Stimulated activated naive B cell treated with anti-CD40 and anti-IgM and Interleukin-4, amounts not matched to agents 10 μg/mL and 1 μg/mL and 100 μg/mL, for 72 hours (primary cell): ENCODE measurements at places on chromosomes 6 and 20.
A peak's percentile ranks its signal among the peaks of the same experiment; 100 is the strongest.

DNA sequence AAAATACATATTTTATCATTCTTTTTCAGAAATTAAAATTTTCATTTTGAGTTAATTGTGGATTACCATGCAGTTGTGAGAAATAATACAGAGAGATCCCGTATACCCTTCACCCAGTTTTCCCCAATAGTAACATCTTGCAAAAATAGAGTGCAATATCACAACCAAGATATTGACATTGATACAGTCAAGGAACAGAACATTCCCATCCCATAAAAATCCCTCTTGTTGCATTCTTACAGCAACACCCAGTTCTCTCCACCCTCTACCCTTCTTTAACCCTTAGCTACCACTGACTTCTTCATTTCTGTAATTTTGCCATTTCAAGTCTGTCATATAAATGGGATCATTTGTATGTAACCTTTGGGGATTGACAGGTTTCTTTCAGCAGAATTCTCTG lies 6.9 kb upstream of the AKAP12 start:
- no peak overlapping the region for H3K4me3 ChIP-seq
- H3K4me1 ChIP-seq = peaks cover 33% of the 10 kb centered on the region
- no peak for DNase-seq
- peaks cover 8% of the 10 kb centered on the region for H3K27me3 ChIP-seq

DNA sequence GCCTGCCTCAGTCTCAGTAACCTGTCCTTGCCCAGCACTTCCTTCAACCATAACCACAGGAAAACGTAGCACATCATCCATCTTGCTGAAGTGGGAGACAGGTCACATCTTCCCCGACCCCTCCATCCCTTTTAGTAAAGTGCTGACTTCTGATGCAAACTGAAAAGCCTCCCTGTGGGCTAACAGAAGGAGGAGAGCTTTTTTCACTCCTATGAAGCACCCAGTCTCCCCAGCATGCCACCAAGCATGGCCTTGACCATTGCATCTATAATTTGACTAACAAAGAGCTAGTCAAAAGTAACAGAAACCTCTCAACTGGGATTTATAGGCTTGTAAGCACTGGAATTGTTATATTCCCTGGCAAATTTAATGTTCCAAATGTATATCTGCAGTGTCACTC lies 288.9 kb upstream of the IRAK1BP1 start:
- H3K4me1 ChIP-seq = no peaks in the 10 kb centered on the region
- DNase-seq = no peak
- H3K4me3 ChIP-seq = no peak overlapping the region
- H3K27me3 ChIP-seq = no peaks in the 10 kb centered on the region
- H3K36me3 ChIP-seq = no peaks in the 10 kb centered on the region
- H3K27ac ChIP-seq = no peak overlapping the region

GRCh38 chr20:59632541-59633113 lies 28.3 kb downstream of the PHACTR3 start:
- H3K27ac ChIP-seq = no peak overlapping the region
- no peaks in the 10 kb centered on the region for H3K4me1 ChIP-seq
- DNase-seq = no peak
- H3K4me3 ChIP-seq = no peak overlapping the region
- peaks cover 10% of the 10 kb centered on the region for H3K27me3 ChIP-seq

GRCh38 chr20:46349742-46350056 lies 41.4 kb upstream of the CDH22 start:
- peaks cover 33% of the 10 kb centered on the region for H3K4me1 ChIP-seq
- DNase-seq = no peak
- H3K4me3 ChIP-seq = no peak overlapping the region
- peaks cover 53% of the 10 kb centered on the region for H3K36me3 ChIP-seq
- H3K27me3 ChIP-seq = no peaks in the 10 kb centered on the region

- no peak for DNase-seq
- H3K27ac ChIP-seq = peak overlapping the region; percentile 14
- H3K27me3 ChIP-seq = no peaks in the 10 kb centered on the region
- peaks cover 10% of the 10 kb centered on the region for H3K36me3 ChIP-seq
- peaks cover 5% of the 10 kb centered on the region for H3K4me1 ChIP-seq
Observed at GRCh38 chr6:28269492-28269891, 2.5 kb downstream of the ZSCAN26 start.
